ENCODE measurements at places on chromosomes 4 and X. TPM values are rescaled to one million over a fixed set of nuclear protein-coding genes. Genes with fewer than 3 reads are reported as not detected.
A peak's percentile ranks its signal among the peaks of the same experiment; 100 is the strongest.

- no peak for DNase-seq
These were observed 17.9 kb downstream of the PPA2 start for GRCh38 chr4:105455998-105456397.

DNA sequence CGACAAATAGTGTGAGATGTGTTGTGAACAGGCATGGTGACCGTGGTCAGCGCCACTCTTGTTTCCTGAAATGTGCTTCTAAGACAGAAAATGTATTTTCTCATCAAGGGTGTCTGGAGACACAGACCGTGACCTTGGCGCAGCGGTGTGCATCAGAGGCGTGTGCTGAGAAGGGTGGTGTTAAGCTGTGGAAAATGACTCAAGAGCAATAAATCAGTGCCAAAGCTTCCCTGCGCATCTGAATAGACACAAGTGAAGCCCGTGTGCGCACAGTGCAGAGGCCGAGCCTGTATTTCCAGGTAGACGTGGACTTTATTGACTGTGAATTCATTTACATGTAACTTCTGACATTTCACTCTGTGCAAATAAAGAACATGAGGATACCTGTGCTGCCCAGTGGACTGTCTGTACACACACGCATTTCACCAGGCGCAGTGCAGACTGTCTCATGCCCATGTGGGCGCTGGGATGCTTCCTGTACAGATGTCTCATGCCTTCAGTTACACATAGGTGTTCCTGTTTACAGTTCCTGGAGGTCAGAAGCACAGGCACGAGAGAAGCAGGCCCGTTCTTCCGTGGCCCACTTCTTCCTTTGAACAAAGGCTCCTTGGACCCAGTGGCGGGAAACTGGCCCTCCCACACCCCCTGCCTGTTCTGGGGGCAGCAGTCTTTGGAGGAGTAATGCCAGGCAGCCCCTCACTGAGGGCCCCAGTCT lies 31.9 kb downstream of the NSG1 start:
- peak; percentile 46 for DNase-seq

GRCh38 chr4:2583092-2583491 lies 46.6 kb downstream of the FAM193A start:
- DNase-seq: no peak

The ARSJ gene
- 13.6 TPM for total RNA-seq

- no peak for DNase-seq
These were observed 61.1 kb downstream of the PACRGL start for GRCh38 chr4:20761382-20761781.

DNA sequence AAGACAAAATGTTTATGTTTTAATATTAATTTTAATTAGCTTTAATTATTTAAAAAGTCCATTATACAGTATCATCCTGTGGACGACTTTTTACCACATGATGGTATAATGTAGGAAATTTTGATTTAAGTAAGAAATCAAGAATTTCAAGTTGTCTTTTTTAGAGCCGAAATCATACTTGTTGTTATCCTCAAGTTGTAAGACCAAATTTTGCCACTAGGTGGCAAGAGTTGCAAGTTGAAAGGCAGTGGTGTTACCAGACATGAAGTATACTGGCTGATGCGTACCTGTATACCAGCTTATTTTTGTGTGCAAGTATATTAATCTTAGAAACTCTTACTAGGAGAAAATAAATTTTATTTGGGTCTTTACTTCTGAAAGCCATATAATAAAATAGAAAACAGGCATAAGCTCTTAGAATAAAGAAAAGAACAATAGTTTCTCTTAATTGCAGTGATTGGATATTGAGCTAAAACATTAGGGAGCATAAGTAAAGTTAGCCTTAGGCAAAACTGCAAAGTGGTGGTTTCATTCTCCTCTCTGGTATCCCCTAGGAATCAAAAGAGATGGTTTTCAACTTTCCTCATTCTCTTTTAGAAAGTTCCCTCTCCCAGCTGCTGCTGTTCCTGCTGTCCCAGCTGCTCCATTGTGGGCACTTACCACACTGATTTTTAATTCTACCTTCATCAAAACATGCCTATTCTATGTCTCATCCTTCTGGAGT lies 118.0 kb upstream of the WDFY3 start:
- DNase-seq: no peak

All from upper lobe of right lung (tissue), 1 donor.